ENCODE measurements at places on chromosomes 11 and 22. TPM values are rescaled to one million over a fixed set of nuclear protein-coding genes. Genes with fewer than 3 reads are reported as not detected.

The PRR33 gene
- total RNA-seq: not detected

DNA sequence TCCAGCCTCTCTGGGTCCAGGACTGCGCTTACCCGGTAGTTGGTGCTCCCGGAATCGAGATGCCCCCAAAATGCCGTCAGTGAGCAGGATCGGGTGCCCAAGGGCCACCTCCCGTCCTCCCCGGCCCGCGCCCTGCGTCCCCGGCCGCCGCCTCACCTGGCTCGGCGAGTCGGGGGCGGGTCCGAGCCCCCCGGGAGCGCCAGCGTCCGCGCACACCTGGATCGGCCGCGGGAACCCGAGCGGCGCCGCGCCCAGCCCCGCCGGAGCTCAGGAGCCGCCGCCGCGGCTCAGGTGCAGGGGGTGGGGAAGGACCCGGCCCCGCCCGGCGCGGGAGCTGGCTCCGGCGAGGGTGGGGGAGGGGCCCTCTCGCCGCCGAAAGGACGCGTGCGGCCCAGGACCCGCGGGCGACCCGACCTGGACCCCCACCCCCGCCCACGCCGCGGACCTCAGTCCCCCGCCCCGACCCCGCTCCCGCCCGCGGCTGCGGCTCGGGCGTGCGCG is at the start of gene SHANK2:
SHANK2 (minus strand) TSS at position 309 of the 501 bp plus-strand sequence. CDS start 105,251 bp downstream, outside the sequence.
- peaks cover 2% of the 10 kb centered on the region for H3K36me3 ChIP-seq
- H3K4me1 ChIP-seq: no peaks in the 10 kb centered on the region
- no peak within 1 kb of the TSS for H3K27ac ChIP-seq
- H3K4me3 ChIP-seq: peak within 1 kb of the TSS; percentile 76
- H3K27me3 ChIP-seq: peaks cover 77% of the 10 kb centered on the region
- no peak for DNase-seq

DNA sequence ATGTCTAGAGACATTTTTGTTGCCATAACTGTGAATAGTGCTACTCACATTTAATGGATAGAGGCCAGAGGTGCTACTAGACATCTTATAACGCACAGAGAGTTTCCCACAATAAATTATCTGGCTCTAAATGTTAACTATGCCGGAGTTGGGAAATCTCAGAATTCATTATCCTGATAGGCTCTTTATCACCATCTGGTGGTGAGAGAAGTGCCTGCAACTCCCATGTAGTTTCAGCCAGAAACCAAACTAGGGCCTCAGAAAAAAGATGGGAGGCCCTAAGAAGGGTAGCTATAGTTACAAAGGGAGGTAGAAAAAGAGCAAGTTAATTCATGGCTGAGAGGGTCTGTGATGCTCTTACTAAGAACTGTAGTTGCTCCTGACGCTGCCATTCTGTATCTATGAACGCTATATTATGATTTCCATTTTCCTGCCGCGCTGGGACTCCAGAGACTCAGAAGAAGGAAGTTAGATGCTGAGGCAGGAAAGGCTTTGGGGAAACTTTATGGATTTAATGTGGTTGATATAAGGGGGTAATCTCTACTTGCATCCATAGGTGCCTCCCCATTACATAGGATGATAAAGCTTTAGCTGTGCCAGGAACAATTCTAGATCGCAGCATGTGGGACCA is 22.9 kb upstream of the MRPL17 start:
- peak overlapping the region; percentile 89 for H3K27ac ChIP-seq
- DNase-seq: no peak
- H3K36me3 ChIP-seq: no peaks in the 10 kb centered on the region

The MS4A3 gene
- total RNA-seq: 1.2 TPM

DNA sequence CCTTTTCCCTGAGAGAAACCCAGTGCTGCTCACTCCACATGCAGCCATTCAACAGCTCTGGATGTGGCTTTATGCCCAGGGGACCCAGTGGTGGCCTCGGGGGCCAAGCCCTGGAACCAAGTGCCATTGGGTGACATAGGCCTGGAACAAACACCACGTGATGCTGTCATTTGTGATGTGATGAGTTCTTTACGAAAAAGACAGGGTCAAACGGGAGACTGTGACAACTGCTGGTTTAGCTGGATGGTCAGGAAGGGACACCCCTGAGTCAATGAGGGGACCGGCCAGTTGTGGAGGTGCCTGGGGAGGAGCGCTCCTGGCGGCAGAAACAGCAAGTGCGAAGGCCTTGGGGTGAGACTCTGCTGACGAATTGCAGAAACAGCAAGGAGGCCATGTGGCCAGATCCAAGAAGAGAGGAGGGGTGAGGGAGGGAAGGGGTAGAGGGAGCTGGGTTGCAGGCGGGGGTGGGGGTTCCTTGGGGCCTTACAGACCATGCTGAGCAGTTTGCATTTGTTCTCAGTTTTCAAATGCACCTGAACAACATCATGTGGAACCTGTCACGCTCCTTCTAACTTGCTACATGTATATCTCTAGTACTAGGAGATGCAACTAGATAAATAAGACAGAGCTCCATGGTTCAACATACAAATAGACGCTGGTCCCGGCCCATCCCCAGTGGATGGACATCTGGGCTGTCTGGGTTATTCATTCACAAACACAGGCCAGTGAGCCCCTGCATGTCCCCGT is 56.1 kb downstream of the IGLL5 start:
- H3K36me3 ChIP-seq: peaks cover 4% of the 10 kb centered on the region
- peaks cover 17% of the 10 kb centered on the region for H3K27me3 ChIP-seq
- no peak overlapping the region for H3K27ac ChIP-seq
- no peak overlapping the region for H3K4me3 ChIP-seq

GRCh38 chr11:134273317-134273712 is 2.9 kb upstream of the GLB1L3 start:
- no peaks in the 10 kb centered on the region for H3K27me3 ChIP-seq
- H3K36me3 ChIP-seq: peaks cover 4% of the 10 kb centered on the region
- H3K4me3 ChIP-seq: no peak overlapping the region
- DNase-seq: no peak
- H3K4me1 ChIP-seq: peaks cover 40% of the 10 kb centered on the region
- peak overlapping the region; percentile 54 for H3K27ac ChIP-seq

GRCh38 chr11:23217072-23217471 is 356.8 kb upstream of the CCDC179 start:
- no peak overlapping the region for H3K4me3 ChIP-seq
- no peaks in the 10 kb centered on the region for H3K36me3 ChIP-seq
- no peaks in the 10 kb centered on the region for H3K4me1 ChIP-seq
- no peaks in the 10 kb centered on the region for H3K27me3 ChIP-seq
- H3K27ac ChIP-seq: no peak overlapping the region

The TMEM45B gene
- 4.8 TPM for total RNA-seq

The PDGFD gene
- 0.10 TPM for total RNA-seq

The DSCAML1 gene
- 0.92 TPM for total RNA-seq

- H3K4me3 ChIP-seq: no peak overlapping the region
- peaks cover 21% of the 10 kb centered on the region for H3K27me3 ChIP-seq
- H3K36me3 ChIP-seq: no peaks in the 10 kb centered on the region
- DNase-seq: no peak
- no peak overlapping the region for H3K27ac ChIP-seq
Measured at GRCh38 chr11:74434528-74434927, 32.8 kb downstream of the KCNE3 start.

DNA sequence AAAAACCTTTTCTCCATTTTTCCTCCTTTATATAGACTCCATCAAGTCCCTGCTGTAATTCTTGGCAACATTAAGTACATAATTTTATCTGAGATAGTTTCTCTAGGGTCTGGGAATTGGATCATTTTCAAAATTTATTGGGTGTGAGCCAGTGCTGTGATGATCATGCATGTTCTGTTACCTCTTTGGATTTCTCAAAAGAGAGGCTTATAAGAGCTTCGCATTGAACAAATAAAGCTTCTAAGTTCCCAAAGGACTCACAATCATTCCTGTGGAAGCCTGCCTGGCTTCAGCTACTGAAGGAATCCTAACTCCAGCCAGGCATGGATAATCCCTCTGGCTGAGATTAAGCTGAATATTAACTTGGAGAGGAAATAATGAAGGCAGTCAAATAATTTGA is 208.5 kb downstream of the RAB38 start:
- no peak for DNase-seq
- peaks cover 27% of the 10 kb centered on the region for H3K27me3 ChIP-seq
- H3K4me3 ChIP-seq: no peak overlapping the region
- H3K36me3 ChIP-seq: peaks cover 2% of the 10 kb centered on the region
- no peak overlapping the region for H3K27ac ChIP-seq
- H3K4me1 ChIP-seq: no peaks in the 10 kb centered on the region

- peaks cover 3% of the 10 kb centered on the region for H3K36me3 ChIP-seq
- H3K27ac ChIP-seq: no peak overlapping the region
- no peak overlapping the region for H3K4me3 ChIP-seq
- no peaks in the 10 kb centered on the region for H3K27me3 ChIP-seq
- H3K4me1 ChIP-seq: peaks cover 9% of the 10 kb centered on the region
Measured at GRCh38 chr11:63635762-63636465, 21.7 kb upstream of the PLAAT3 start.

The CECR2 gene
- total RNA-seq: 0.29 TPM

The APOL5 gene
- not detected for total RNA-seq

- no peak overlapping the region for H3K4me3 ChIP-seq
- no peaks in the 10 kb centered on the region for H3K36me3 ChIP-seq
- H3K4me1 ChIP-seq: no peaks in the 10 kb centered on the region
Measured at GRCh38 chr11:79249295-79249993, 191.4 kb downstream of the TENM4 start.

The NXPE2 gene
- total RNA-seq: not detected

- no peak overlapping the region for H3K27ac ChIP-seq
- peaks cover 50% of the 10 kb centered on the region for H3K27me3 ChIP-seq
- peaks cover 4% of the 10 kb centered on the region for H3K36me3 ChIP-seq
- H3K4me1 ChIP-seq: peaks cover 6% of the 10 kb centered on the region
Measured at GRCh38 chr22:35559354-35560005, 18.8 kb downstream of the RASD2 start.

The OR8D1 gene
- total RNA-seq: not detected

The FAM180B gene
- 0.47 TPM for total RNA-seq

DNA sequence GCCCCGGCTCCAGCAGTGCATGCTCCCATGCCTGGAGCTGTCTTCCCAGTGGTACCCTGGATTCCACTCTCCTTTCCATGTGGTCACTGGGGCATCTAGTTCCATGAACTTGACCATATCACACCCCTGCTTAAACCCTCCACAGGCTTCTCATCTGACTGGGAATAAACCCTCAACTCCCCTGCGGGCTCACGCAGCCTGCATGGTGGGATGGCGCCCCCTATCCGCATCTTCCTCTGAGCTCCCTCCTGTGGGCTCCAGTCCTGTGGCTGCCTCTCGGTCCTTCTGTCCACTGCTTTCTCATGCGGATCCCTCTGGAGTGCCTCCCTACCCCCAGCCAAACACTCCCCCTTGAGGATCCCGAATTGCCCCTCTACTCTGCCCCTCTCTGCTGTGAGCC is 41.4 kb upstream of the TTLL12 start:
- H3K27ac ChIP-seq: peak overlapping the region; percentile 54
- H3K27me3 ChIP-seq: peaks cover 11% of the 10 kb centered on the region
- H3K4me3 ChIP-seq: no peak overlapping the region
- DNase-seq: no peak
- no peaks in the 10 kb centered on the region for H3K36me3 ChIP-seq

DNA sequence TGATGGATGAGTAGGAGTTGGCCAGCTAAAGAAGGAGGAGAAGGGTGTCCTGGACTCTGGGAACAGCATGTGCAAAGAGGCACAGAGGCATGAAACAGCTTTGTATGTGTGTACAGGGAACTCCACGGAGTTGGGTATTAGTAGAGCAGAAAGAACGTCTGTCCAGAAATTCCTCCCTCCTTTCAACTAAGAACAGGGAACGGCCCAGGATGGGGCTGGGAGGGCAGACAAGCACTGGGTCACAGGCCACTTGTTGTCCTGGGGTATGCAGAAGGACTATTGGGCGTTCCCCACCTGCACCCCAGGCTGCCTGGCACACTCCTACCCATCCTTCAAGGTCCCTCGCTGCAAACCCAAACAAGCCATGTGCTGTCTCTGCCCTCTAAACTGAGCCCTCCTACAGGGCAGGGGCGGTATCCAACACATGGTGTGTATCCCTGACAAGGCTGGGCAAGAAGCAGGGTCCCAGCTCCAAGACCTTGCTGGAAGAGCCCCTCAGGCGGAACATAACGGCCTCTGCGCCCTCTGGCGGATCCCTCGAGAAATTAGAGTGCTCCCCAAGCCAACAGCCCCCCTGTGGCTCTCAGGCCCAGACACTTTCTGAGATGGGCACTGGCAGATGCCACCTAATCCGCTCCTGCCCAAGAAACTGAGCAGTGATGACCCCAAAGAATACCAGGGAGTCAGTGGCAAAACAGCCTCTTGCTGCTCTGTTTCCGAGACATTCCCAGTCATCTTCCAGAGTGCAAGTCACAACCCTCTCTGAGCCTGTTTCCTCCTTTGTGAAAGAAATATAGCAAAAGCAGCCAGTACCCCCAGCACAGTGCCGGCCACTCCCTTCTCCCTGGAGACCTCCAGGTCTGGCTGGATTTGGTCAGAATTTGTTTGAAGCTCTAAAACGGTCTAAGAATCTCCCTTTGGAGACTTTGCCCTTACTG is 1.6 kb upstream of the ELFN2 start:
- H3K4me3 ChIP-seq: no peak overlapping the region
- peaks cover 19% of the 10 kb centered on the region for H3K4me1 ChIP-seq
- peaks cover 11% of the 10 kb centered on the region for H3K36me3 ChIP-seq
- peaks cover 65% of the 10 kb centered on the region for H3K27me3 ChIP-seq
- H3K27ac ChIP-seq: no peak overlapping the region

- no peak for DNase-seq
- H3K27me3 ChIP-seq: no peaks in the 10 kb centered on the region
- H3K4me3 ChIP-seq: peak overlapping the region; percentile 99
- peaks cover 42% of the 10 kb centered on the region for H3K4me1 ChIP-seq
Measured at GRCh38 chr11:108666373-108666772, 1.5 kb downstream of the DDX10 start.

DNA sequence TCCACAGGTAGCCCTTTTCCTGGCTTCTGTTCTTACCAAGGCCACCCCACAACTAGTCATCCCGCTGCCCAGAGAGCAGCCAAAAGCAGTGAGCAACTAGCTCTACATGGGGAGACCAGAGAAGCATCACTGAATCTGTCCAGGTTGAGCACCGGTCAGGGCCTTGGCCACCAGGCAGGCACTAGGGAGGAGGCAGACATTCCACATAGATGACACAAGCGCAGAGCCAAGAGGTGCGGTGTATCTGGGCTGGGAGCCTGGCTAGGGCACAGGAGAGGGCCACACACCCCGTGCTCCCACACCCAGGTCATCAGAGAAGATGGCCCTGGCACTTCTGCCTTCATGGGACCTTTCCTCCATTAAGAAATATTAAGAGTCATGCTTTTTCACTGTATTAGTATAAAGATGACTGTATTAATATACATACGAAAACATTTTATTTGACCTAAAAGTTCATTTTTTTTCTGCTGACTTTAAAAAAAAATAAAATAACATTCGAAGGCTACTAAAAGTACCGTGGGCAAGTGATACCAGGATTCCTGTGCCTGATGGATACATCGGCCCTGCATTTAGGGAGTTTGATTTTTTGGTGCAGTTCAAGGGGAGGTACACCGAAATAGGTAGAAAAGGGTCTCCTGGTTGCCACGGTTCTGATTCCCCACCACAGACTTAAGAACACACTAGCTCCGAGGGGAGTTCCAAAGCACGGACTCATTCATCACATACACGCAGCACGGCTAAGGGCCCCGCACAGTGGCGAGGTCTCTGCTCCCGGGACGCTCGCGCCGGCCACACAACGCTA is 1.2 kb downstream of the DGCR2 start:
- H3K4me1 ChIP-seq: peaks cover 48% of the 10 kb centered on the region
- peak overlapping the region; percentile 86 for H3K27ac ChIP-seq
- peak overlapping the region; percentile 89 for H3K4me3 ChIP-seq
- H3K27me3 ChIP-seq: no peaks in the 10 kb centered on the region
- no peak for DNase-seq

All from T-helper 17 cell (primary cell).